ENCODE measurements at places on chromosomes 4 and X.
A peak's percentile ranks its signal among the peaks of the same experiment; 100 is the strongest.

DNA sequence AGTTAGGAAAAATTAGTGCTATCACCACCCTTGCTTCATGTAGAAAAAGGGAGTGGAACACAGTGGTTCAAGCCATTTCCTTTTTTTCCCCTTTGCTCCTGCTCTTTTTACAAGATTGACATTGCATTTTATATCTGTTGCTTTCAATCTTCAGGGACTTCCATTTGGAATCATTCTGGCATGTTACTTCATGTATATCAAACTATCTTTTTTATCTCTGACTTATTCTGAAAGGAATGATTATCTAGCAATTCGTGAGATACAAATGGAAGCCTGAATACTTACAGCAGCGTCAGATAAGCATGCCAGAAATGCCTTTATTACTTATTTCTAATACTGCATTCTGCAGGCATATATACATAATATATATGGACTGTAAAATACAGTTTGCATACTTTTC lies 20.4 kb downstream of the ADGRL3 start:
- no peak for DNase-seq

DNA sequence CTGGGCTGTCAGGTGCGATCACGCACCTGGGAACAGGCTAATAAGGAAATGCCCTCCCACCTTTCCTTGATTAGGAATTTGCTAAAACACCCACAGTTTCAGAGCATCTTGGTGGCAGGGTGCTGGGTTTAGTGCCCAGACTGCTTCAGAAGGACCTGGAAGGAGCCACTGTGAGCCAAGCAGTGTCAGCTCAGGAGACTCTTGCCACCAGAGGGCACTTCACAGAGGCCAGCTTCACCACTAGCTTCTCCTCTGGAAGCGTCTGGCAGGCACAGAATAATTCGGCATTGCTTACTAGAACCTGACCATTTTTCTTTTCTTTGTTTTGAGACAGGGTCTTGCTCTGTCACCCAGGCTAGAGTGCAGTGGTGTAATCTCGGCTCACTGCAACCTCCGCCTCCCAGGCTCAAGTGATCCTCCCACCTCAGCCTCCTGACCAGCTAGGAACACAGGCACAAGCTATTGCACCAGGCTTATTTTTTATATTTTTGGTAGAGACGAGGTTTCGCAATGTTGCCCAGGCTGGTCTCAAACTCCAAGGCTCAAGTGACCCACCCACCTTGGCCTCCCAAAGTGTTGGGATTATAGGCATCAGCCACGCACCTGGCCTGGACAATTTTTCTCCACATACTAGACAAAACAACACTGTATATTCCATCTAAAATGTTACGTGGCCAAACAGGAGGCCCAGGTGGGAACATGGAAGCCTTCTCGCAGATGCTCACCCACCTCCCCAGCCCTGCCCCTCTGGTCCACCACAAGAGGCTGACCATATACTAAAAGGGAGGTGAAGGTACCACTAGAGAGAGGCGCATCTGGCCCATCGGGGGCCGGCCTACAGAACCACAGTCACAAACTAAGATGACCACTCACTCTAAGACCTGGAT lies 14.1 kb downstream of the NOP14 start:
- DNase-seq = peak; percentile 41

DNA sequence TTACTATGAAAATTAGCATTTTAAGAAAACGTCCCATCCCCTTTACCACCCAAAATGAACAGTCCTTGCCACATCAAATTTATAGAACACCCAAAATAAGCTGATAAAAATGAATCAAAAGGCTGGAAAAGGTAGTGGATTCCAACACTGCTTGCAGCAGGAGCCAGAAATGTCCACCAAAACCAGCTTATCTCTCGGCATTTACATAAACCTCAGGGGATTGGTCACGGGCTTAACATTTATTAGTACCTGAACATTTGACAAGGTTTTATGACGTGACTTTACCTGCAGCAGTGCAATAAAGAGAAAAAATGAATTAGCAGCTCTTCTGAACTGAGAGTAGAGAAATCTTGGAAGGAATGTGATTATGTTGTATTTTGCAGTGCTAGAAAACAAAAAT lies 31.6 kb downstream of the ATP8A1 start:
- no peak for DNase-seq

- DNase-seq = no peak
Measured at GRCh38 chrX:43785930-43786591, 96.2 kb downstream of the MAOB start.

DNA sequence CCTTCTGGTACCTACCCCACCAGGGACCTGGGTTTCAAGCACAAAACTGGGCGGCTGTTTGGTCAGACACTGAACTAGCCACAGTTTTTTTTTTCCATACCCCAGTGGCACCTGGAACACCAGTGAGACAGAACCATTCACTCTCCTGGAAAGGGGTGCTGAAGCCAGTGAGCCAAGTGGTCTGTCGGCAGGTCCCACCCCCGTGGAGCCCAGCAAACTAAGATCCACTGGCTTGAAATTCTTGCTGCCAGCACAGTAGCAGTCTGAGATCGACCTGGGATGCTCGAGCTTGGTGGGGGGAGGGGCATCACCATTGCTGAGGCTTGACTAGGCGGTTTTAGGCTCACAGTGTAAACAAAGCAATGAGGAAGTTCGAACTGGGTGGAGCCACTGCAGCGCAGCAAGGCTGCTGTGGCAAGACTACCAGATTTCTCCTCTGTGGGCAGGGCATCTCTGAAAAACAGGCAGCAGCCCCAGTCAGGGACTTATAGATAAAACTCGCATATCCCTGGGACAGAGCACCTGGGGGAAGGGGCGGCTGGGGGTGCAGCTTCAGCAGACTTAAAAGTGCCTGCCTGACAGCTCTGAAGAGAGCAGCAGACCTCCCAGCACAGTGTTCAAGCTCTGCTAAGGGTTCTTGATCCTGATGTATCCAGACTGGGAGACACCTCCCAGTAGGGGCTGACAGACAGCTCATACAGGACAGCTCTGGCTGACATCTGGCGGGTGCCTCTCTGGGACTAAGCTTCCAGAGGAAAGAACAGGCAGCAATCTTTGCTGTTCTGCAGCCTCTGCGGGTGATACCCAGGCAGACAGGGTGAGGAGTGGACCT lies 223.0 kb downstream of the COX18 start:
- peak; percentile 85 for DNase-seq

DNA sequence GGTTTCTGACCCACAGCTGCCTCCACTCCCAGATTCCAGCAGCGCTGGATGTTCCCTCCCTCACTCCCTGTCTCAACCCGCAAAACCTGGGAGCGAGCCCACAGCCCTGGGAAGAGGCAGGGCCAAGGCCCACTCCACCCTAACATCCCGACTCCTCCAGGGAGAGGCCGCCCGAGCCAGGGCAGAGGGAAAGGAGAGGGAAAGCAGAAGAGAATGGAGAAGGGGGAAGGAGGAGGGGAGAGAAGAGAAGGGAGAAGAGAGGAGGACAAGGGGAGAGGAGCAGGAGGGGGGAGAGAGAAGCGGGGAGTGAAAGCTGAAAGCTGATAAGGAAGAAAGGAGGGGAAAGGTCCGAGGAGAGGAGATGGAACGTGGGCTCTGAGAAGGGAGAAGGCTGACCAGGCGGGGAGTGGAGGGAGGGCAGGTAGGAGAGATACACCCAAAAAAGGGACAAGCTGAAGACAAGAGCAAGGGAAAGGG lies 120.2 kb upstream of the PJA1 start:
- no peak for DNase-seq

DNA sequence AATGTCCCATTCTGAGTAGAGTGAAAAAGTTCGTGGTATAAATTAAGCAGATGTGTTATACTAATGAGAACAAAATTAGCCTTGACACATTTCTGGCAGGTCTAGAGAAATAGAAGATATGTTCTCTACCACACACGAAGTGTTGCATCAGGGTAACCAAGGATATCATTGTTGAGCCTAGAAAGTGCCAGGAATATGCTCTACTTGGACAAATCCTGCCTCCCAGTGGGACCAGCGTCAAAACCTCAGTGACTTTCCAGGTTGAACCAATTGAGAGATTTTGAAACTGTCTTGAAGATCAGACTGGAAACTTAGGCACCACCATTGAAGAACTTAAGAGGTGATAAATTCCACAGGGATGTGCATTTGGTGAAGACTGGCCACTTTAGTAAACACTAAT lies 115.9 kb downstream of the HPGD start:
- DNase-seq = no peak

DNA sequence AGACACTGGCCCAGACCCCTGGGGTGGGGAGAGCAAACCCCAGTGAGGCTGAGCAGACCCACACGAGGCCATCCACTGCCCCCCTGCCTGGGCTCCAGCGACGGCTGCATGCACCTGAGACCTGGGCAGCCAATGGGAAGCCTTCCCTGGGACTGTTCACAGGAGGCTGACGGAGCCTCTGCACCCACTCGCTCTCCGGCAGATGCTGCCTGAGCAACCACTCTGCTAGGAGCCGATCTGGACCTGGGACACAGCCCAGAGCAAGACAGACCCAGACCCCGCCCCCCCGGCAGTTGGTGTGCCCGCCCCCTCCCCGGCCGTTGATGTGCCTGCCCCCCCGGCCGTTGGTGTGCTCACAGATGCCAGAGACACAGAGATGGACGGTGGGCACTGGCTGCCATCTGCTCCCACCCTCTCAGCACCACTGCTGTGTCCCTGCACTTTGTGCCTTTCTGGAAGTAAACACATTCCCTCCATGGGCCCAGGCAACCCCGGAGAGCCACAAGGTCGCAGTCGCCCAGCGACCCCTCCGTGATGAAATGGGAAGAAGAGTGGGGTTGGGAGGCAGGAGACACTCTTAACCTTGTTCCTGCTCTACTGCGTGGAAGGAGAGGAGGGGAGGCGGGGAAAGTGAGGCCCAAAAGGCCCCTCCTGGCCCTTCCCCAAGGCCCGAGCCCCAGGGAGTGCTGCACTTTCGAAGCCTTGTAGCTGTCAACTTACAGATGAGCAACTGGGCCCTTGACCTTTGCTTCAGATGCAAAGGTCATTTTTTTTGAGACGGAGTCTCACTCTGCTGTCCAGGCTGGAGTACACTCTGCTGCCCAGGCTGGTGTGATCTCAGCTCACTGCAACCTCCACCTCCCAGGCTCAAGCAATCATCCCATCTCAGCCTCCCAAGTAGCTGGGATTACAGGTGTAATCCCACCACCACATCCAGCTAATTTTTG lies 62.0 kb downstream of the ZFYVE28 start:
- no peak for DNase-seq

- no peak for DNase-seq
Measured at GRCh38 chrX:55867181-55867651, 149.7 kb downstream of the RRAGB start.

- no peak for DNase-seq
Measured at GRCh38 chr4:10596586-10597290, 87.8 kb downstream of the CLNK start.

- DNase-seq = no peak
Measured at GRCh38 chrX:154142950-154143745, 895 bp upstream of the OPN1LW start.

GRCh38 chr4:91345632-91346031 lies 958.1 kb upstream of the GRID2 start:
- no peak for DNase-seq

DNA sequence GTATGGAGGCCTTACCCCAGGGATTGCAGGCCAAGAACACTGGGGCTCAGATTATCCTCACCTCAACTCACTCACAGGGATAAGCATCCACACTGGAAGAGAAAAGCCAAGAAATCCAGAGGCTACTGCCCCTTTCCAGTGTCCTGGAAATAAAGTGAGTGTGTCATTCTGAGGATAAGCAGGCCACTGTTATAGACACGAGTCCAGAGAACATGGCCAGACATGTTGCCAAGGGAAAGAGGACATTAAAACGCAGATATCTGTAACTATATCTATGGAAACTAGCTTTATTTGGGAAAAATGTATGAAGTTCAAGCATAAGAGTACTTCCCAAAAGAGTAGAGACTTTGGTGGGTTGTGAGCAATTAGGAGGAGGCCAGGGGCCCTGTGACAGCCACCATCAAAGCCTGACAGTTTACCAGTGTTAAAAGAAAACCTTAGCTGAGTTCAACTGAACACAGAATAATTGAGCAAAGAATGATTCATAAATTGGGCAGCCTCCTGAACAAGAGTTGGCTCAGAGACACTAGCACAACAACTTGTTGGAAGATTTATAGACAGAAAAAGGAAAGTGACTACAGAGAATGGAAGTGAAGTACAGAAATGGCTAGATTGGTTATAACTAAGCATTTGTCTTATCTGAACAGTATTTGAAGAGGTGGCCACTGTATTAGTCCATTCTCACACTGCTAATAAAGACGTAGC lies 1222.2 kb downstream of the STIM2 start:
- DNase-seq = no peak

GRCh38 chr4:12761694-12762093 lies 722.4 kb downstream of the RAB28 start:
- DNase-seq = no peak

DNA sequence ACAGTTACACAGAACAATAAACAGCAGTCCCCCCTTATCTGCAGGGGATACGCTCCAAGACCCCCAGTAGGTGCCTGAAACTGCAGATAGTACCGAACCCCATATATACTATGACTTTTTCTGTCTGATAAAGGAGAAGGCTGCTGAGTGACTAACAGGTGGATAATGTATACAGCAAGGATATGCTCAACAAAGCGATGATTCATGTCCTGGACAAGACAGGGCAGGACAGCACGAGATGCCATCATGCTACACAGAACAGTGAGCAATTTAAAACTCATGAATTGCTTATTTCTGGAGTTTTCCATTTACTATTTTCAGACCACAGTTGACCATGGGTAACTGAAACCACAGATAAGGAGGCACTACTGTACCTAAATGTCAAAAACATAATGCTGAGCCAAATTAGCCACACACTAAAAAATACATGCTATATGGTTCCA lies 76.1 kb downstream of the MANBA start:
- no peak for DNase-seq

- peak; percentile 39 for DNase-seq
Measured at GRCh38 chrX:42241421-42241820, 318.1 kb upstream of the CASK start.

DNA sequence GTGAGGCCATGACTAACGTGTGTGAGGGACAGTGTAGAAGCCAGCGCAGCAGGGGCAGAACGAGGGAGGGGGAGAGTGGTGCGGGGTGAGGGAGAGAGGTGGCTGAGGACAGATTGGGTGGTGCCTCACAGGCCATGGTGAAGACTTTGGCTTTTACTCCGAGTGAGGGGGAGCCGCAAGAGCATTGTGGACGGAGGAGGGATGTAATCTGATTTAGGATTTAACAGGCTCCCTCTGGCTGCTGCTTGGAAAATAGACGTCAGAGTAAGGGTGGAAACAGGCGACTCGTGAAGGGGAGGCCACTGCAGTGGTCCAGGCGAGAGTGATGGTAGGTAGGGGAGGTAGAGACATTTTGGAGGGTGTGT lies 13.0 kb downstream of the PPP1R3F start:
- DNase-seq = peak; percentile 53

DNA sequence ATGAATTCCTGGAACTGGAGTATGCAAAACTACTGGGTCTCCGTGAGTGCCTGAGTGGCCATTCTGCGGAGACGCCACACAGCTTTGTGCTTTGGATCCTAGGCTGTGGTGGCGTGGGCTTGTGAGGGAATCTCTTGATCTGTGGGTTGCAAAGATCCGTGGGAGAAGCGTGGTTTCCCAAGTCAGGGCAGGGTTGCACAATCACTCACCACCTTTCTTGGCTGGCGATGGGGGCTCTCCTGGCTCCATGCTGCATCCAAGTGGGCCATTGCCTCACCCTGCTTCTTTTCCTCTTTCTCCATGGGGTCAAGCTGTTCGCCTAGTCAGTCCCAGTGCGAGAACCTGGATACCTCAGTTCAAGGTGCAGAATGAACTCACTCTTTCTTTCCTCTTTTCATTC lies 62.5 kb downstream of the SLAIN2 start:
- no peak for DNase-seq
